ENCODE measurements at places on chromosomes 12 and 14. TPM values are rescaled to one million over a fixed set of nuclear protein-coding genes. Genes with fewer than 3 reads are reported as not detected.

DNA sequence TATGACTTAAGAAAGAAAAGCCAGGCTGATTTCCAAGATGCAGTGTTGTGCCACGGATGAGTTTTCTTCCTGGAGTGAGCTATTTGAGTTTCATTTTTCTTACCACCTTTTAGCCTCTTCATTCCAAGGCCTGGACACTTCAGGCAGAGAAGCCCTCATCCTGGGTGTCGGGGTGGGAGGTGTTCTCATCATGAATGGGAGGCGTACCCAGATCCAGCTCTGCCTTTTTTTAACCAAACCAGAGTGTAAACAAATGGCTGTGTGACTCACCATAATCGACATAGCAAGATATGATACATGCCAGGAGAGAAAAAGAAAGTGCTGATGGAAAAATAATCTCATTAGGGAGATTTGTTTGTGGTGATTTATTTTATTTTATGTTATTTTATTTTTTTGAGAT, 79.9 kb downstream of the ARF6 start:
- H3K4me1 ChIP-seq = peaks cover 44% of the 10 kb centered on the region
- peak; percentile 45 for DNase-seq
- H3K36me3 ChIP-seq = no peaks in the 10 kb centered on the region

- H3K4me3 ChIP-seq = no peak overlapping the region
- no peaks in the 10 kb centered on the region for H3K27me3 ChIP-seq
- DNase-seq = no peak
- no peak overlapping the region for H3K27ac ChIP-seq
- no peaks in the 10 kb centered on the region for H3K36me3 ChIP-seq
These were observed 23.2 kb downstream of the CCDC88C start for GRCh38 chr14:91394105-91395081.

DNA sequence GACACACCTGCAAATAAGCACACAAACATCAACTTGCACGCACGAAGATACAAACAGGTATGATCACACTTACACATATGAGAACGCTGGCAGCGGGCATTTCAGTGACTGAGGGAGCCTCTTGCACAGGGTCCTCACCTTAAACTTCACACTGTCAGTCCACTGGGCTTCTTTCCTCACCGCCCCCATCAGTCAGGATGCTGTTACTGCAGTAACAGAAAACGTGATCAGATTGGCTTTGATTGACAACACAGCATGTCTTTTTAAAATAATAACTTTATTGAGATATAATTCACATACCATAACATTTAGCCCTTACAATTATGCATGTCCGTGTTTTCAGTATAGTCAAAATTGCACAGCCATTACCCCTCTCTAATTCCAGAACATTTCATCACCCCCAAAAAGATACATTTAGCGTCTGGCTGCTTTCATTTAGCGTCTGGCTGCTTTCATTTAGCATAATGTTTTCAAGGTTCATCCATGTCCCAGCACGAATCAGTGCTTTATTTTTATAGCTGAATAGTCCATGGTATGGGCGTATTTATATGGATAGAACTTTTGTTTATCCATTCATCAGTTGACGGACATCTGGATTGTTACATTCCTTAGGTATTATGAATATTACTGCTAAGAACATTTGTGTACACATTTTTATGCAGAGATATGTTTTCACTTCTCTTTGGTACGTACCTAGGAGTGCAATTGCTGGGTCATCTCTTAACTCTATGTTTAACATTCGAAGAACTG, 8.4 kb downstream of the CCDC197 start:
- no peaks in the 10 kb centered on the region for H3K4me1 ChIP-seq
- no peaks in the 10 kb centered on the region for H3K36me3 ChIP-seq
- H3K27ac ChIP-seq = no peak overlapping the region

DNA sequence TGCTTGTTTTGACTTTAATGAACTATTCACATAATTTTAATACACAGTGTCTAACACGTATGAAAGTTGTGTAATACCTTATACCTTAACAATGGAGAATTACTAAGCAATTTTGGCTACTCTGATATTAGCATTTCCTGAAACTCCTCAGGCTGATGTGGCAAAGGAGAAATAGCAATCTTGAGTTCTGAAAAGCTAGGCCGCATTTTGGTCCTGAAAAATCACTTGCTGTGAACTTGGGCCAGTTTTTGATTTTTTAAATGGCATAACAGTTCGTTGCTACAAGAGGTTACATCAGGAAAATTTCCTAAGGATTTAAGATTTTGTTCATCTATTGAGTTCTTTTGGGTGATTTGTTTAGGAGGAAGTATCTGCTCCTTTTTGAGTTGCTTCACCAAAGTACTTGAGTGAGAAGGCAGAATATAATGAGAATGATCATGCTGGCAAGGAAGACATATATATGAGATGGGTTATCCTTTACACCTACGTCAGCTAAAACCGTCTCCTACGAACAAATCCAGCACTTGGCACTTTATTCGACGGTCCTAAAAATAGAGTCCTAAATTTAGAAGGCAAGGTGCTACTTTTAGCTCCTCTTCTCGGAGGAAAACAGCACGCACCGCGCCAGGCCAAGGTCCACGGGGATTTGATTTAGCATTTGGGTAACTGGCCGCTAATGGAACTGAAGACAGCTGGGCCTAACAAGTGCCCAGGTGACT, 32.2 kb downstream of the MIA2 start:
- peaks cover 6% of the 10 kb centered on the region for H3K4me1 ChIP-seq
- H3K4me3 ChIP-seq = peak overlapping the region; percentile 95
- peak overlapping the region; percentile 98 for H3K27ac ChIP-seq
- no peaks in the 10 kb centered on the region for H3K36me3 ChIP-seq

DNA sequence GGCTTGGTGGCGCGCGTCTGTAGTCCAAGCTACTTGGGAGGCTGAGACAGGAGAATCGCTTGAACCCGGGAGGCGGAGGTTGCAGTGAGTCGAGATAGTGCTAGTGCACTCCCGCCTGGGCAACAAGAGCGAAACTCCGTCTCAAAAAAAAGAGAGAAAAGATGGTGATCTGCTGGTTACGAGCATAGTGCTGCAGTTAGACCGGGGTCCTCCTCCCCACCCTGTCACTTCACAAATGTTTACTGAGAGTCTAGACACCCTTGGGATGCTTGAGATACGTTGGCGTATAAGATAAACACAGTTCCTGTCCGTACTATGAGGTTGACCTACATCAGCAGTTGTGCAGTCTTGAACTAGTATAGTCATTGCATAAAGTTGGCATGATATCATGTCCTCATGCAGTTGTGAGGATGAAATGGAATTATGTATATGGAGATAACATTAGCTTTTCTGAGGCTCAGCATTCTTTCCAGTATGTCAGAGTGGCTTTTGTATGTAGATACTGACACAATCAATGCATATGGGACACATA, 787 bp downstream of the ACAD10 start:
- H3K27ac ChIP-seq = no peak overlapping the region

DNA sequence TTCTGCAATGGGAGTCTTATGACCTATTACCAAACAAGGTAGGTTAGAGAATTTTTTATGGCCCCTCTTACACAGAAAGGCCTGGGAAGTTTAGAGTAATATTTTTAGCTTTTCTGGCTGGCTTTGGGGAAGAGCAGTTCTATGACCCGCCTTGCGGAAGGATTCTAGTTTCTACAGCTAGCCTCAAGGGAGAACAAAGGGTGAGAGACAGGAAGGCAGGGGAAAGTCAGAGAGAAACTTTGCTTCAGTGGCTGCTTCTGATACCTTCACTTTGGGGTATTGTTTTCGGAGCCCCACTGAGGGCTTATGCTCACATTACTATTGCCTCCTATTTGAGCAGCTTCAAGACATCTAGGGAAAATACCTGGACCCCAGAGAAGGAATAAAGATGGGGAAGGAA, 80.7 kb upstream of the NUDT4 start:
- H3K27ac ChIP-seq = no peak overlapping the region
- H3K36me3 ChIP-seq = no peaks in the 10 kb centered on the region
- H3K4me3 ChIP-seq = no peak overlapping the region
- no peak for DNase-seq
- no peaks in the 10 kb centered on the region for H3K4me1 ChIP-seq

- DNase-seq = peak; percentile 82
- H3K27ac ChIP-seq = no peak overlapping the region
- H3K4me1 ChIP-seq = peaks cover 32% of the 10 kb centered on the region
- peaks cover 13% of the 10 kb centered on the region for H3K27me3 ChIP-seq
- H3K4me3 ChIP-seq = no peak overlapping the region
- H3K36me3 ChIP-seq = no peaks in the 10 kb centered on the region
These were observed 6.3 kb downstream of the DHH start for GRCh38 chr12:49088150-49088931.

- H3K4me1 ChIP-seq = no peaks in the 10 kb centered on the region
- no peak overlapping the region for H3K4me3 ChIP-seq
- no peaks in the 10 kb centered on the region for H3K36me3 ChIP-seq
- no peak overlapping the region for H3K27ac ChIP-seq
- DNase-seq = no peak
- H3K27me3 ChIP-seq = no peaks in the 10 kb centered on the region
These were observed 53.9 kb downstream of the ISCA2 start for GRCh38 chr14:74547331-74547927.

GRCh38 chr12:19739195-19739776, 300.0 kb downstream of the AEBP2 start:
- no peaks in the 10 kb centered on the region for H3K36me3 ChIP-seq
- H3K27ac ChIP-seq = no peak overlapping the region
- peak; percentile 52 for DNase-seq
- no peaks in the 10 kb centered on the region for H3K4me1 ChIP-seq
- no peaks in the 10 kb centered on the region for H3K27me3 ChIP-seq
- no peak overlapping the region for H3K4me3 ChIP-seq

DNA sequence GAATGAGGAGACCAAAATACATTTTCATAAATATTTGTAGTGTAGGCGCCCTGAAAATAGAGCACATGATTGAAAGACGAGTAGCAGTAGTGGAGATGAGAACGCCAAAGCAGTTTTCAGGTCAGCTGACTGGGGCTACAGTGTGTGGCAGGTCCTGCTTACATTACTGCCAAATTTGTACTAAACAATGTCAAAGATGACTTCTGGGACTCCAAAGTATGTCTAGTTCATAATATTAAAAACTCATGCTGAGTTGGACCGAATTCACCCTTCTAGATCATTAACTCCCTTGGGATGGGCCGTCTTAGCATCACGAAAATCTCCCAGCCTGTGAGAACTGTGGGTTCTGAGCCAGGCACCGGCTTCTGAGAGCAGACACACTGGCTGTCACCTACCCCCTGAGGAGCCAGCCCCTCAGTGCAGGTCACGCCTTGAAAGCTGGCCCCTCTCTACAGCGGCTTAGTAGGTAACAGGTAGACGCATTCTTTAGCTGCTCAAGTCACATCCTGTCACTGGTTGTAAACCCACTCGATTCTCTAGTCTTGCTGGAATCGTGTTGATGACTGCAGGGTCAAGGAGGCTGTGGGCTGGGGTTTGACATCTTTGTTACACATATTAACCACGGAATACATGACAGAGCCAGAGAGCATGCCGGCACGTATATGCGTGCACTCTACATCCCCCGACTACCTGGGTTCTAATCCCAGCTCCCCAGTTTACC, 210.4 kb downstream of the ETV6 start:
- H3K27me3 ChIP-seq = no peaks in the 10 kb centered on the region
- H3K36me3 ChIP-seq = no peaks in the 10 kb centered on the region
- no peak overlapping the region for H3K27ac ChIP-seq
- H3K4me1 ChIP-seq = peaks cover 21% of the 10 kb centered on the region
- H3K4me3 ChIP-seq = no peak overlapping the region

DNA sequence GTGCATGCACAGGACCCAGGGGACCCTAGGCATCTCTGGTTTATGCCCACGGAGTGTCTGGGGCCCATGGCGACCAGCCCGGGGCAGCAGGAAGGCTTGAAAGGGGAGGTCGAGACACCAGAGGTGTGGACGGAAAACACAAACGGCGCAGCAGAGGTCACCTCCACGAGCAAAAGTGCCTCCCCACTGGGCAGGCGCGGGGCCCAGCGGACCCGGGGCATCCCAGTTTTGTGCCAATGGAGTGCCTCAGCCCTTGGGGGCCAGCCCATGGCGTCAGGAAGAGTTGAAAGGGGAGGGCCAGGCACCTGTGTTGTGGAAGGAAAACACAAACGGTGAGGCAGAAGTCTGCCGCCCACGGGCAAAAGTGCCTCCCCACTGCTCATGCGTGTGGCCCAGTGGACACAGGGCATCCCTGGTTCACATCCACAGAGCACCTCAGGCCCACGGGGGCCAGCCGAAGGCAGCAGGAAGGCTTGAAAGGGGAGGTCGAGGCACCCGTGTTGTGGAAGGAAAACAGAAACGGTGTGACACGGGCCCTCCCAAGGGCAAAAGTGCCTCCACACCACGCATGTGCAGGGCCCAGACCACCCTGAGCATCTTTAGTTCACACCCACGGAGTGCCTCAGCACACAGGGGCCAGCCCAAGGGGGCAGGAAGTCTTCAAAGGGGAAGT, 378.8 kb downstream of the ALG10 start:
- no peak overlapping the region for H3K27ac ChIP-seq
- no peaks in the 10 kb centered on the region for H3K27me3 ChIP-seq
- no peaks in the 10 kb centered on the region for H3K4me1 ChIP-seq
- peak; percentile 10 for DNase-seq

Gene PRDM4
- 29.8 TPM for polyA plus RNA-seq

Gene ERH
- 133 TPM for polyA plus RNA-seq

Gene LALBA
- polyA plus RNA-seq = not detected

Gene MUCL1
- not detected for polyA plus RNA-seq

Gene NOVA1
- 16.6 TPM for polyA plus RNA-seq

Gene FOXG1
- polyA plus RNA-seq = not detected

Measured in adrenal gland (tissue), 19 donors.